ENCODE measurements at places on chromosomes 6 and 20.

DNA sequence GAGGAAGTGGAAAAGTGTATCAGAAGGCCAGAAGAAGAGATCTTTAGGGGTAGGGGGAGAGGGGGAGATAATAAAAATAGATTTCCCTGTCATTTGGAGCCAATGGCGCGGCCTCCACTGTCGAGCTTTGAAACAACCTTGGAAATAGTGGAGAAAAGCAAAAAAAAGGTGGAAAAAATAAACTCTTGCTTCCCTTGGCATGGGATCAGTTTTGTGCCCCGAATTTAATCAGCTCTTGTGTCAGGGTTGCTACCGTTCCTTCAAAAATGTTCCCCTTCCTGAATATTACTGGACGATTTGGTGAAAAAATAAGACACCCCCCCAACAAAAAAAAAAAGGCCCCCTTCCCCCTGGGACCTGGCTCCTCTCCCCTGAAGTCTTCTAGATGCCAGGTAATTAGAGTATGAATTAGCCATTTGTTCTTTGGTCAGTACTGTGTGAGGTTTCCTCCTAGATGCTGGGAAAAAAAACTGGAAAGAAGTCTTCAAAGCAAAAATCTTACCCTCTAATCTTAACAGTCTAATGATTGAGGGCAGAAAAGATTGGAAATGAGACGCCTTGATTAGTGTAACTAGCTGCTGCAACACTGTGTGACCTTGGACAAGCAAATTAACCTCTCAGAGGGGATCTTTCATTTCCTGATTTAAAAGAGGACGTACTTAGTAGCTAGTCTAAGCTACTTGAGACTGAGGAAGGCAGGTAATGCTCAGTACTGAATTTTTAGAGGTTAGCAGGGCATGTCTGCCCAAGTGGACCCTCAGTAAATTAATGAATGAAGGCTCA lies 872 bp upstream of the RBM39 start:
- DNase-seq = no peak

- no peak for DNase-seq
Measured at GRCh38 chr6:33868141-33868540, 64.3 kb upstream of the MLN start.

DNA sequence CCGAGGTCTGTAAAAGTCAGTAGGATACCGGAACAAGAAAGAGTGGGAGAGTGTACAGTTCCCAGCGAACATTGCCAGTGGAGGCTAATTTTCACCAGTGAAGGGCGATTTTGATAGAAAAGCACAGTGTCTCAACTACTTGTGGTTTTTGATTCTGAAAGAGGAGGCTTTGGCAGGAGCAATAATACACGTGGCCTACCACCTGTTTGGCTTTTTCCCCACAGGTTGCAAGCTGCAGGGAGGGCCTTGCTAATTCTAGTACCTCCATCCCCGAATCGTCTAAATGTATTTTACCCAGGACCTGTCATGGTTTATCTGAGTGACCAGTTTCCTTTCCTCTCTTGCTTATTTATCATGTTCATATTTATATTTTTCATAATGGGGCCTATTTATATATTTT lies 3.3 kb upstream of the EFCAB8 start:
- DNase-seq = no peak

DNA sequence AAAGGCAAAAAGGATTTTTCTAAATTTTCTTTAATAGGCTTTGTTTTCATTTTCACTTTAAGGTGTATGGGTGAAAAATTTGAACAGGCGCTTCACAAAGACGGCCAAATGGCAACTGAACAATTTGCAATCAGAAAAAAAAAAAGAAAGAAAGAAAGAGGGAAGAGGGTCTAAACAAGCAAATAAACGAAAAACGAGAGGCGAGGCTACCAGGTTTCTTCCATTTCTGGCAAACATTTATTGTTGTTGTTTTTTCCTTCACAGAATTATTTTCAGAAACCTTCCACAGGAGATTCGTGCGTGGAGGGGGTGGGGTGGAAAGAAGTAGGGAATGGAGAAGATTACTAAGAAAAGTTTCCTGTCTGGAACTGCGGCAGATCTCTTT lies 24.3 kb downstream of the POM121L2 start:
- DNase-seq = no peak

- no peak for DNase-seq
Measured at GRCh38 chr6:163709255-163709654, 294.7 kb downstream of the QKI start.

- no peak for DNase-seq
Measured at GRCh38 chr6:98566126-98566525, 268.2 kb upstream of the POU3F2 start.

GRCh38 chr6:48973491-48973890 lies 489.6 kb downstream of the MMUT start:
- DNase-seq = no peak

- DNase-seq = no peak
Measured at GRCh38 chr20:38935285-38935684, 9.1 kb downstream of the FAM83D start.

- DNase-seq = no peak
Measured at GRCh38 chr20:33602826-33603590, 59.1 kb upstream of the C20orf144 start.

GRCh38 chr6:125585470-125585869 lies 164.0 kb upstream of the HEY2 start:
- no peak for DNase-seq

GRCh38 chr20:22672191-22672590 lies 87.8 kb upstream of the FOXA2 start:
- DNase-seq = no peak

DNA sequence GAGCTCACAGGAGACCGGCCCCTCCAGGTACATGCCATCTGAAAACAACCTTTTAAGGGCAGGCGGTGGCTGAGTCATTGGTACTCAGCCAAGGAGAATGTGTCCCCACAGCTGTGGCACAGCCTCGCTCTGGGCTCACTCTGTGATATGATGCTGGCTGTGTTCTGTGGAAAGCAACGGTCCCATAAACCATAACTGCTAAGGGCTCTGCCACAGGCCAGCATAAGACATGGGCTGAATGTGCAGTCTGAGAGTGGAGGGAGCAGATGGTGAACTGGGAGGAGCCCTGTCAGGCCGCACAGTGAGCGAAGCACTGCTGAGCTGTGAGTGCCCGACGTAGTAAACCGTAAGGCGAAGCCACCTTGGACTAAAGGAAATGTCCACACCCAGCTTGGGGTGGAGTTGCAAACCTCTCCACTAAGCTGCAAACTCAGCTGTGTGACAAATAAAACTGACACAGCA lies 375.8 kb downstream of the THBS2 start:
- no peak for DNase-seq

DNA sequence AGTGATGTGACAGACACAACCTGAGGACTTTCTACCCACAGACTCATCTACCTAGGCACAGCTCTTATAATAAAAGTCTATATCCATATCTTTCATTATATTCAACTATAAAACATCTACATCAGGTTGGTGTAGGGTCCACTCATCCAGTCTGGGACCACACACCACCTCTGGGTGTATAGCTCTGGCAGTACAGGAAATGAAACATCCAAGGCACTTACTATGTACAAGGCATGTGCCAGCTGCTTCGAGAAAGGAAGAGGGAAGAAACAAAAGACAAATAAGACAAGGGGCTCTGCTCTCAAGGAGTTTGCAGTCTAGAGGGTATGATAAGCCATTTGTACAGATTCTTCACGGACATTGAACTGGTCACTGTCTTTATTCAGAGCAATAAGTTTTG lies 18.6 kb downstream of the KIF13A start:
- no peak for DNase-seq

DNA sequence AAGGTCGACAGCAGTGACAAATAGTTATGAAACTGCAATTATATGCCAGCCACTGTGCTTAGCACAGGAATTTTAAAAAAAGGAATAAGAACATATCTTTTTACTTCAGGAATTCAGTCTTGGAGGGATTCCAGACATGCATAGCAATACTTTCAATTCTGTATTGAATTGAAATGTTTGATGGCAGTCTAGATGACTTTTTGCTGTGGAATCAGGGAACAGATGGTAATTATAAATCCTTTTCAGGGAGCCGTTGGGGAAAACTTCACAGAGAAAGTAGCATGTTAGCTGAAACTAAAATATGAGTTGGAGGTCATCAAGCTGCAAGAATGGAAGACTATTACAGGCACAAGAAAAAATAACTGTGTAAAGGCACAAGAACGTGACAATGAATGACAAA lies 74.8 kb downstream of the IMPG1 start:
- no peak for DNase-seq

GRCh38 chr6:111652156-111652555 lies 46.5 kb upstream of the TRAF3IP2 start:
- DNase-seq = no peak

- peak; percentile 65 for DNase-seq
Measured at GRCh38 chr6:83884523-83884922, 25.0 kb downstream of the CYB5R4 start.

Data from CD4-positive, alpha-beta T cell (primary cell).